ENCODE measurements at places on chromosomes 2 and 18.
A peak's percentile ranks its signal among the peaks of the same experiment; 100 is the strongest.

- DNase-seq, result no peak
Measured at GRCh38 chr2:118050974-118051373, 37.1 kb upstream of the CCDC93 start.

- DNase-seq, result no peak
Measured at GRCh38 chr2:118611691-118612090, 235.8 kb downstream of the EN1 start.

DNA sequence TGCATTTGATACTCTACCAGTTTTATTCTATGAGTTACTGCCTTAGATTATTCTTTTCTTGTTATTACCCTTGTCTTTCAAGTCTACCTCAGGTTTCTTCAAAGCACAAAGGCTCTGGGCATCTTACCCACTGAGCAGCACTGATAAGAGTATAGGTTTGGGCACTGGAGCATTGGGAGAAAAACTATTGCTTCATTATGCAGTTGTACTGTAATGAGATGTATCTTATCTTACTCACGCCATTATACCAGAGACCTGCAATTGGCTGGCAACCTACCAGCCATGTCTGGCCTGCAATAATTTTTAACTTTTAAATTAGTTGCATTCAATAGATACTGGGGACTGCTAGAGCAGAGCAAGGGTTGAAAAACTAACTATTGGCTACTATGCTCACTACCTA is 18.9 kb upstream of the SRBD1 start:
- DNase-seq, result no peak

DNA sequence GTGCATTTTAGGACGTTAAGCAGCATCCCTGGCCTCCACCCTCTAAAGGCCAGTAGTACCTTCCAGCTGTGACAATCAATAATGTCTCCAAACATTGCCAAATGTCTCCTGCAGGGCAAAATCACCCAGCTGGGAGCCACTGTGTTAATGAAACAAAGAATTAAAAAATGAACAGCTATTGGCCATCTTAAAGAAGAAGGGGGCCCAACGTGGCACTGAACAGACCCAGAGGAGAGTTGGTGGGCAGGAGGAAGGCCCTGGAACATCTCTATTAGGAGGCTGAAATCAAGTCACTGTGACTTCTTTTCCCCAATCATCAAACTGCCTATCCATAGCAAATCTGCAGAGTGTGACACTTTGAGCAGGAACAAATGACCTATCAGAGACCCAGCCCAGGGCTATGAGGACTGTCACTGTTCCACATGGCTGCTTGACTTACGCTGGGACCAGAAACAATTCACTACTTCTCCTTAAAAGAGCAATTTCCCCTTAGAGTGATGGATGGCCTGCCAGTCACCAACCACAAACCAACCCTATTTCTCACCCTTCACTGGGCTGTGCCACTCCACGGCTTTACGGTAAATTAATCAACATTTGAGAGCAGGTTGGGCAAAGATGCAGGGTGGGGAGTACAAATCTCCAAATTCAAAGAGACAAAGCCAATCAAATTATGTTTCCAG is 35.2 kb upstream of the TEX51 start:
- no peak for DNase-seq

GRCh38 chr2:236997069-236997715 is 88.5 kb upstream of the COPS8 start:
- no peak for DNase-seq

GRCh38 chr2:160994141-160995002 is 165.9 kb upstream of the TANK start:
- DNase-seq, result peak; percentile 39

DNA sequence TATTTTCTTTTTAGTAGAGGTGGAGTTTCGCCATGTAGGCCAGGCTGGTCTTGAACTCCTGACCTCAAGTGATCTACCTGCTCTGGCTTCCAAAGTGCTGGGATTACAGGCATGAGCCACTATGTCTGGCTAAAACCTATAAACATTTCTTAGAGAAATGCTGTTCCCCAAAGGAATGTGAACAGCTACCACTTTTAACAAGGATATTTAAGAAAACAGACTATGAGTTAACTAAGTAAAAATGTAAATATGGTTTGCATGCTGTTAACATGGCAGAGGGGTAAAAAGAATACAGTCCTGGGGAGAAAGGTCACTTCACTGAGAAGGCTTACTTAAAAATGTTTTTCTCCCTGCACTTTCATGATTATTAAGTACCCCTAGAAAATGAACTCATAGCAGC is 57.1 kb downstream of the SLC16A14 start:
- DNase-seq, result no peak

GRCh38 chr18:23232331-23232730 is 97.0 kb downstream of the CABLES1 start:
- no peak for DNase-seq

DNA sequence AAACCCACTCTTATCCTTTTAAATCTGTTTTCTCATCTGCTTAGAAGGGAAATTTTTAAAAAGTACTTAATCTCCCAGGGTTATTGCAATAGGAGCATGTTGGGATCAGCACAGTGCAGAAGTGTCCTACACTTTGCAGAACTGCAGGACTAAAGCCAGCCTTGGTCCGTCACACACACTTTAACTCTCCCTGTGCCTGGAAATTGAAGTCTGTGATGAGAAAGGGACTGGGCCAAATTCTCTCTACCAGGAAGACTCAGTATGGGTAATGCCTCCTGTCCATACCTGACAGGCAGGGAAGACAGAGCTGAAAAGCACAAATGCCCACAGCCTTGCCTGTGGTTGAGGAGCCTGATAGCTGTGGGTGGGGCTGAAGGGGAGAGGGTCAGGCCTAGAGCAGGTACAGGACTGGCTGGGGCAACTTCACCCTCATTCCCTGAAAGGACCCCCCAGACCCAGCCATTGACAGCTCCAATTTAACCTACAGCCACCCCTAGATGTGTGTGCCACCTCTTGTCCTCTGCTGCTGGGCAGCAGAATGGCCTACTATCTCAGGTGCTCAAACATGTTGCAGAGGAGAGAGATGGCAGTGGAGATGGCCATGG is 377.2 kb upstream of the KLHL29 start:
- DNase-seq, result no peak

- no peak for DNase-seq
Measured at GRCh38 chr2:200695191-200695590, 109.4 kb downstream of the AOX1 start.

- DNase-seq, result no peak
Measured at GRCh38 chr18:71902482-71902881, 641.7 kb downstream of the CBLN2 start.

DNA sequence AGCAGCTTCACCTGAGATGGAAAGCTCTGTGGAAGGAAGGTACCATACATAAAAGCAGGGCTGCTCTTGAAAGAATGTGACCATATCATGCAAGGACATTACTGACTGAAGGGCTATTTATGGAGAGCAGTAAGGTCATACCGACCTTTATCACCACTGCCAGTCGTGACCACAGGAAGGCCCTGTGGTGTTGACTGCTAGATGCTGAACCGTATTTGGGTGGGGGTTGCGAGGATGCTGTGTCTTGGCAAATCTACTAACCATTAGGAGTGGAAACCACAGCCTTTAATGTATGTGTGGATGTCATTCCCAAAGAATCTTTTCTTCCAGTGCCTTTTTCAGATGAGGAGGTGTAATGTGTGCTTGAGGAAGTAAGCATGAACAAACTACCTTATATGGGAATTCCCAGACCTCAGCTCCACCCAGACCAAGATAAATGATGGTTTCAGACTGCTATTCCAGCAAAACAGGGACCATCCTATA is 60.8 kb downstream of the LIMS1 start:
- DNase-seq, result no peak

DNA sequence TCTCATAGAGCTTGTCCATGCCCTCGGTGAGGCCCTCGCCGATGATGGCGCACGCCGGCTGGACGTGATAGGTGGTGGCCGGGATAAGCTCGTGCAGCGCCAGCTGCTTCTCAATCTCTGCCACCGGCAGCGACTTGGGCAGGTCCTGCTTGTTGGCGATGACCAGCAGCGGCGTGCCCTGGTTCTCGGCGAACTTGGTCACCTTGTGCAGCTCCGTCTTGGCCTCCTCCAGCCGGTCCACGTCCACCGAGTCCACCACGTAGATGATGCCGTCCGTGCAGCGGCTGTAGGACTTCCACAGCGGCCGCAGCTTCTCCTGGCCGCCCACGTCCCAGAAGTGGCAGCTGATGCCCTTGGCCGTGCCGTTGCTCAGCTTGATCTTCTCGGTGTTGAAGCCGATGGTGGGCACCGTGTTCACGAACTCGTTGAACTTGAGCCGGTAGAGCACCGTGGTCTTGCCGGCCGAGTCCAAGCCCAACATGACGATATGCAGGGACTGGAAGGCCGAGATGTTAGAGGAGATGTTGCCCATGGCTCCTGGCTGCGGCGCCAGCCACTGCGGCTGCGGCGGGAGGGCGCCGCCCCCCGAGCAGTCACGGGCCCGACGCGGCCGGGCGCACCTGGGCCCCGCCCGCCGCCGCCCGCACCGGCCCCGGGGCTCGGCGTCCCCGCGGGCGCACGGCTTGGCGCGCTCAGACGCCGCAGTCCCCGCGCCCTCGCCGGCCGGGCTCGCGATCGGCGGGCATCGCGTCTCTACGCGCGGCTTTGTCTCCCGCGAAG is 636 bp downstream of the ARL4C start:
- no peak for DNase-seq

- DNase-seq, result no peak
Measured at GRCh38 chr2:45696708-45697107, 45.2 kb downstream of the PRKCE start.

DNA sequence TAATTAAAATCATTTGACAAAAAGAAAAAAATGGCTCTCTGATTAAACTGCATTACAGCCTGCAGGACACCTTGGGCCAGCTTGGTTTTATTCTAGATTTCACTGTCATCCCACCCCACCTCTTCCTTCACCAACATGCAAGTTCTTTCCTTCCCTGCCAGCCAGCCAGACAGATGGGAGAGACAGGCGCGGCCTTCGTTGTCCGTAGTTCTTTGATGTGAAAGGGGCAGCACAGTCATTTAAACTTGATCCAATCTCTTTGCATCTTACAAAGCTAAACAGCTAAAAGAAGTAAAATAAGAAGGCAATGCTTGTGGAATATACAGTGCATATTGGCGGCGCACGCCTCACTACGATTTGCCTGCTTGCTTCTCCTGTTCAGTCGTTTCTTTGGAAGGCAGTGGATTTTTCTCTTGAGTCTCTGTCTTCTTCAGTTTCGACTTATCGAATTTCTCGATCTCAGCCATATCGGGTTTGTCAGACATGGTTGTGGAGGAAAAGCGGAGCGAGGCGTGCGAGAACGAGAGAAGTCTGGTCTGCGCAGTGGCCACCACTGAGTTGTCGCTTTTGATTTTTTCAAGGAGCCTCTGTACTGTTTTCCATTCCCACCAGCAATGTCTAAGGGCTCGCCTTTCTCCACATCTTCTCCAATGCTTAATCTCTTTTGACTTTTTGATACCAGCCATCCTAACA is 22.4 kb downstream of the COLEC11 start:
- no peak for DNase-seq

- DNase-seq, result no peak
Measured at GRCh38 chr2:25720575-25720974, 47.2 kb upstream of the DTNB start.

DNA sequence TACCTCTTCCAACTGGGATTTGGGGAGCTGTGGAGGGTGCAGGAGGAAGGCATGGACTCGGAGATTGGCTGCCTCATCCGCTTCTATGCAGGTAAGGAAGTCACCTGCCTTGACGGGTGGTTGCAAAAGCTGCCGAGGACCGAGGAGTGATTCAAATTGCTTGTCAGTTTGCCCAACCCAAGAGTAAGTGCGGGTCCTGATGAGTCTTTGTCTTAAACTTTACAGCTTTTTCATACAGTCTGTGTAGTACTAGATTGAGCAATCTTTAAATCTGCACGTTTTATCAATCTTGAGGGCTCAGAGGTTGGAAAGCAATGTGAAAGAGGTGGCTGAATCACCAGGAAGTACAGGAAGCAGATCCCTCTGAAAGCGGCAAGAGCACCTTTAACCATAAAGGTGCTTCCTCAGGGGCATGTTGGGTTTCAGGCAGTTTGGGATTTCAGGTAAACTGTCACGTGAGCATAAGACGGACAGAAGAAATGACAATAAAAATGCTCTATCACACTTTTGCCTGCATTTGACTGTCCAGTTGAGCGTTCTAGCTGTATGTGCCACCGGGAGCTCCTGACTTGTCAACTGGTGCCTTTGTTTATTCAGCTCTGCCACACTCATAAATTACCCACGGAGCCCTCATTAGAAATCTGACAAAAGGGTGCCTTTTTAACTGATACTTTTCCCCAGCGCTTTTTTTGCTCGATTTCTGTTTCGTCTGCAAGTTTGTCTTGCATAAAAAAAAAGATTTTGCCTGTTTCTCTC is 2.0 kb downstream of the PHLPP1 start:
- no peak for DNase-seq

DNA sequence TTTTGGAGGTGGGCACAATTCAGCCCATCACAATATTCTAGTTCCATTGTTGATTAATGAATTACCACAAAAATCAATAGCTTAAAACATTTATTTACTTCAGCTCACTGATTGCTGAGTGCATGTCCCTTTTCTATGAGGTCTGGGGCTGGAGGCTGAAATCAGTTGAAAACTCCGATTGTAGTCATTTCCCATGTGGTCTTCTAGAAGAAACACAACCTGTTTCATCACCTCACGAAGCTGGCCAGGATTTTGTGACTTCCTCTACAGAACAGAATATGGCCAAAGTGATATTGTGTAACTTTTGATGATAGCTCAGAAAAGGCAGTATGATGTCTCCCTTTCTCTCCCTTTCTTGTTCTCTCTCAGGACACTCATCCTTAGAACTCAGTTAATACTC is 44.1 kb upstream of the CYRIA start:
- no peak for DNase-seq

GRCh38 chr2:159438720-159439353 is 152.3 kb upstream of the WDSUB1 start:
- DNase-seq, result no peak

DNA sequence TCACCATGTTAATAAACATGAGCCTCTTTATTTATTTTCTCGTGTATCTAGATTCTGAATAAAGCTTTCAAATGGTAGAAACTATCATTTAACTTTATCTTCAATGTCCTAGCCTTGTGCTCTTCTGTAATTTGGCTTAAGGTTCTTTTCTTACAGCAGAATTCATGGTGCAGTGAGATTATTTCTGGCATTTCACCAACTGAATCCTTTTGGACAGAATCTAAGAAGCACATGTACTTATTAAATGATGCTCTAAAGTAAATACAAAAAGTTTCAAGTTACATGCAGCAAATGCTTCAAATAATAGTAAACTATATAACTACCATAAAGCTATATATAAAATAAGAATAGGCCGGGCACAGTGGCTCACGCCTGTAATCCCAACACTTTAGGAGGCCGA is 65.9 kb downstream of the AP1S3 start:
- no peak for DNase-seq
